ENCODE measurements at places on chromosomes 1 and 21.
A peak's percentile ranks its signal among the peaks of the same experiment; 100 is the strongest.

DNA sequence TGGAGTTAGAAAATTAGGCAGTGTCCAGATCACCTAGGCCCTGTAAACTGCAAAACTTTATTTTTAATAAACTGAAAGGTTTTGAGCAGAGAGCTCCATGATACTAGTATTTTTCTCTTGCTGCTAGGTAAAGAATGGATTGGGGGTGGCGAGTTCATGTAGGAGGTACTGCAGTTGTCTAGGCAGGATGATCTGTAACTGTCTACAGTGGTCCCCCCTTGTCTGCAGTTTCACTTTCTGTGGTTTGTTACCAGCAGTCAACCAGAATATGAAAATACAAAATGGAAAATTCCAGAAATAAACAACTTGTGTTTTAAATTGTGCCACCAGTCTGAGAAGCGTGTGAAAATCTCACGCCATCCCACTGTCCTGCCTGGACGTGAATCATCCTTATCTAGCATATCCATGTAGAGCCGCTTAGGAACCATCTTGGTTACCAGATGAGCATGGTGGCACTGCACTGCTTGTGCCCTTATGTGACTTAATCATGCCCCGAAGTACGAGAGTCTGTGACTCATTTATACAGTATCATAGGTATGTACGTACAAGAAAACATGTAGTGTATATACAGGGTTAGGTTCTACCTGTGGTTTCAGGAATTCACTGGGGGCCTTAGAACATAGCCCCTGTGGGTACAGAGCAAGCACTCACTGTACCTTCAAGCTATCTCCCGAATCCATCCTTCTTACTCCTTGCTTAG lies 94.2 kb downstream of the AHCTF1 start:
- DNase-seq: no peak

DNA sequence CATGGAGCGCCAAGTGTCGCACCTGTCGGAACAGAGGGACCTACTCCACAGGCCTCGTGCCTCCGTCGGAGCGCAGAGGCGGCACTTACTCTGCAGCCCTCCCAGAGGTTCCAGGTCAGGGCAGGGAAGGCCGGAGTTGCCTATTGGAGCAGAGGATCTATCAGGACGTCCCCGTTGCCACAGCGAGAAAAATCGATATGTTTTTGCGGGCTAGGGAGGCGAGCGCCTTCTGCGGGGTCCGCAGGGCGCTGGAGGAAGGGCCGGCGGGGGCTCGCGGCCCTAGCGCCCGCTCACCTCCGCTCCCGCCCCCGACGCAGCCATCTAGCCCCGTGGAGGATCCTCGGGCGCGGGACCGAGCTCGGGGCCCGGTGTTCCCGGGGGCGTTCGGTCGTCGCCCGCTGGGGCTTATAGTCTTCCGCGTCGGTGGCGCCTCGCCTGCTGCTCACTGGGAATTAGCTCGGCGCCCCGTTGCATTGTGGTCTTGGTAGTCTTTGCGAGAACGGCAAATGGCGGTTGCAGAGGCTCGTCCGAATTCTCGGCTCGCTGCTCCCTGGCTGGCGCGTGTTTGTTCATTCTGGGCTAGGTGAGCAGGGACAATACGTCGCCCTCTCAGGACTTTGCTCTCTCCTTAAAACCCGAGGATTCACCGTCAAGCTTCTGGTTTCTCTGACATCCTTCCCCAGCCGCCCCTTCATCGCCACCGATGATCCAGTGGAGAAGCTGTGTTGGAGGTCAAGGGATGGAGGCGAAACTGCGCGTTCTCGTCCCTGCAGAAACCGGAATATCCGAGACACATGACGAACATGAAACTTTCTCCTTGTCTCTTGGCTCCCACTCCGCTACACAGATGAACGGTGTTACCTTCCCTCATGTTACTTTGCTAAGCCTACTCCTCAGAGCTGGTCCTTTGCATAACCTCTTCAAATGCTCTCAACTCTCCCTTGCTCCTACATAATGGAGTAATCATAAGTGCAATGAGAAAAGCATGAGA lies at the start of gene JTB:
TSS of gene JTB (minus strand) at position 425 of the 991 bp plus-strand sequence. CDS start at position 3, 422 bp downstream.
- peak; percentile 82 for DNase-seq

- DNase-seq: no peak
These were observed 96.3 kb downstream of the BCAR3 start for GRCh38 chr1:93585059-93585966.

DNA sequence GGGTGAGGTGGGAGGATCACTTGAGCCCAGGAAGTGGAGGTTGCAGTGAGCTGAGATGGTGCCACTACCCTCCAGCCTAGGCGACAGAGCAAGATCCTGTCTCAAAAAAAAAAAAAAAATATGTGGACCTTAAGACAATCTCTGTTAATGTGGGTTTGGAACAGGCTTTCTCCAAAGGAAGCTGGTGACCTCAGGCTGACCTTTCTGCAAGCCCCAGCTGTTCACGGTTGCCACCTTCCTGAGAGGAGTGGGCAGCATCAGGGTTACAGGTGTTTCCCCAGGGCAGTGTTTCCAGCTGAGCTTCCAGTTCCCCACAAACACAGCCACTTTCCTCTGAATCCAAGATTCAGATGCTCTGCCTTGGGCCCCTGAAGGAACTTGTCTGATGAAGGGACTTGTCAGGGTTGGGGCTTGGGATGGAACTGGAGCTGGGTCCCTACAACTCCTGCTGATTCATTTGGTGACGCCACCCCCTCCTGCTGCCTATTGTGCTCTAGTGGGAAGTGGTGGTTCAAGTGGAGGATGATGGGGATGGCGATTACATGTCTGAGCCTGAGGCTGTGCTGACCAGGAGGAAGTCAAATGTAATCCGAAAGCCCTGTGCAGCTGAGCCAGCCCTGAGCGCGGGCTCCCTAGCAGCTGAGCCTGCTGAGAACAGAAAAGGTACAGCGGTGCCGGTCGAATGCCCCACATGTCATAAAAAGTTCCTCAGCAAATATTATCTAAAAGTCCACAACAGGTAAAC lies 1.9 kb downstream of the ZBTB48 start:
- DNase-seq: no peak

GRCh38 chr1:220170836-220171526 lies 77.0 kb downstream of the IARS2 start:
- no peak for DNase-seq

DNA sequence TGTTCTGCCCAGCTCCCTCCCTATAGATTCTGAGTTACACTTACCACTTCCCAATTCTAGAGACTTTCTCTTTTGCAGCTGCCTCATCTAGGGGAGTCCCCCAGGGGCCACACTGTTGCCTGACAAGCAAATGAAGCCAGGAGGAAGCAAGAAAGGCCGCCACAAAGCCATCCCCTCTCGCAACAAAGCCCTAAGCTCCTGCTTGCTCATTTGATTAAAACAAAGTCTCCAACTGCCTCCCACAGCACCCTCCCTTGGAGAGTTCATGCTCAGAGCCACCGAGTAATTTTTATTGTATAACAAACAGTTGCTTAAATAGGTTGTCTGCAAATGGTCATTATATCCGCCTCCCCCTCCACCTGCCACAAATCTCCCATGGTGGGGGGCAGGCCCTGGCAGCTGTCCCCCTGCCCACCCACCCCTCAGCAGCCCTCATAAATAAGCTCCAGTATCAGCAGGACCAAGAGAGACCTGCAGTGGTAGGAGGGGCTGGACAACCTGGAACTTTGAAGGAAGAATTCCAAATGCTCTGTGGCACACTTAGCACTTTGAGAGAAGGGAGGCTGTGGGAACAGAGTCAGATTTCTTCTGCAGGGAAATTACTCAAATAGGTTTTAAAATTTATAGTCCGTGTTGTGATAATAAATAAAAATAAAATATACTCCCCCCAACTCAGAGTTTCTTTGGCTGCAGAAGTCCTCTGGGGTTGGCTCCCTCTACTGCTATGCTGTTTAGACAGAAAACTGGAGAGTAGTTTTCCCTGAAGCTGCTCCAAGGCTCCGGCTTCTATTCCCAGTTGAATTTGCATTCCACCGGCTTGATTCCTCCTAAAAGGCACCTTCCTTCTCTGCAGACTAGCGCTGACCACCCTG lies 237.5 kb downstream of the TTLL7 start:
- DNase-seq: no peak

GRCh38 chr1:218633238-218633988 lies 288.3 kb downstream of the TGFB2 start:
- no peak for DNase-seq

- DNase-seq: peak; percentile 10
These were observed 54.6 kb upstream of the DPT start for GRCh38 chr1:168783458-168784210.

GRCh38 chr1:182586380-182586779 lies 2.7 kb downstream of the RNASEL start:
- no peak for DNase-seq

DNA sequence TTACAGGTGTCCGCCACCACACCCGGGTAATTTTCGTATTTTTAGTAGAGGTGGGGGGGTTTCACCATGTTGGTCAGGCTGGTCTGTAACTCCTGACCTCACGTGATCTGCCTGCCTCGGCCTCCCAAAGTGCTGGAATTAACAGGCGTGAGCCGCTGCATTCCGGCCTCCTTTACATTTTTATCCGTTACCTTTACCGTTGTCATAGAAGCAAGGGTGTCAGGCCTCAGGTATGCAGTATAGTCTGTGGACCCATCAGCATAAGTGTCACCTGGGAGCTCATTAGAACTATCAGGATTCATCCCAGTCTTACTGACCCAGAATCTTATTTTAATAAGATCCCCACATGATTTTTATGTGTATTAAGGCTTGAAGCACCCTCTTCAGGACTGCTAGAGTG lies 5.4 kb downstream of the CDC42 start:
- DNase-seq: no peak

- no peak for DNase-seq
These were observed 54.6 kb upstream of the RWDD3 start for GRCh38 chr1:95179205-95179986.

- no peak for DNase-seq
These were observed 5.0 kb downstream of the ATP1B1 start for GRCh38 chr1:169111472-169111871.

DNA sequence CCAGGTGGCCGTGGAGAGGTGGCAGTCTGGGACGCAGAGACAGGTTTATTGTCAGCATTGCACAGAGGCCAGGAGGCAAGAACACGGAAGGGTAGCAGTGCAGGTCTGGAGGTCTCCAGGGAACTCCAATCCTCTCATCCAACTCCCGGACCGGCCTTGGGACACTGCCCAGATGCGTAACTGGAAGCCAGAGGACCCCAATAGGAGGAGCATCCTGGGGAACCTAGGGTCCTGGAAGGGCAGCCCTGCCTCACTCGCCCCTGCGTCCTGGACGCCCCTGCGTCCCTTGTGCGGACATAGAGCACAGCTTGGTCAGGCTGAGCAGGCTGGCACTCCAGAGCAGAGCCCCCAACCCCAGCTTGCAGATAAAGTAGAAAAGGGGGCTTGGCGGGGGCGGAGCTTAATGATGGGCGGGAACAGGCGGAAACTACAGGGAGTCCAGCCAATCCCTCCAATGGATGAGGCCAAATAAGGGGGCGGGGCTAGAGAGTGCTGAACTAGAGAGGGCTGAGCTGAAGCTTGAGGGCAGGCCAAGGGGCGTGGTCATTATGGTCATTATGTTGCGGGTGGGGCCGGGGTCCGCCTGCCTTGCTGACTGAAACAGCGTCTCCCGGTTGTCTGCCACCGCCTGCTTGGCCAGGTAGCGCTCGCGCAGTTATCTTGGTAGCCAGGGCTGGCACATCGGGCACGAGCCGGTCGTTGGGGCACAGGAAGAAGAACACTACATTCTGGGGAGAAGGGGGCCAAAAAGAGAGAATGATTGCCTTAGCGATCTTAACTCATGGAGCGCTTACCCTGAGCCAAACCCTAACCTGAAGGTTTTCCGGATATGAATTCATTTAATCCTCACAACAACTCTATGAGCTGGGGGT lies 3.7 kb upstream of the ARHGEF19 start:
- peak; percentile 44 for DNase-seq

DNA sequence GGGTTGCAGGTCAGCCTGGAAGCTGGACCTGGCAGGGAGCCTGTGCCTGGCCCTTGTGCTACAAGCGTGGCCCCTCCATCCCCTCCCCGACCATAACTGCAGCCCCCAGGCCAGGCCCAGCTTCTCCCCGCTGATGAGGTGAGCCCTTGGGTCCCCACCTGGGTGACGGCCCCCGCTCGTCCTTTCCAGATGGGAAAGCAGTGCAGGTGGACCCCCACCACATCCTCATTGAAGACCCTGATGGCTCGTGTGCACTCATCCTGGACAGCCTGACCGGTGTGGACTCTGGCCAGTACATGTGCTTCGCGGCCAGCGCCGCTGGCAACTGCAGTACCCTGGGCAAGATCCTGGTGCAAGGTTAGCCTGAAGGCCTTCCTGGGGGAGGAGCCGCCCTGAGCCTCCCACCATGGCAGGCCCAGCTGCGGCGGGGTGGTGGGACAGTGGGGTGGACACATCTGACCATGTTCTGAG lies 56.9 kb downstream of the TRIM11 start:
- DNase-seq: no peak

- DNase-seq: peak; percentile 40
These were observed 2.2 kb downstream of the CRYBG2 start for GRCh38 chr1:26351590-26352337.

GRCh38 chr1:1433804-1434130 lies 1.7 kb upstream of the VWA1 start:
- no peak for DNase-seq

DNA sequence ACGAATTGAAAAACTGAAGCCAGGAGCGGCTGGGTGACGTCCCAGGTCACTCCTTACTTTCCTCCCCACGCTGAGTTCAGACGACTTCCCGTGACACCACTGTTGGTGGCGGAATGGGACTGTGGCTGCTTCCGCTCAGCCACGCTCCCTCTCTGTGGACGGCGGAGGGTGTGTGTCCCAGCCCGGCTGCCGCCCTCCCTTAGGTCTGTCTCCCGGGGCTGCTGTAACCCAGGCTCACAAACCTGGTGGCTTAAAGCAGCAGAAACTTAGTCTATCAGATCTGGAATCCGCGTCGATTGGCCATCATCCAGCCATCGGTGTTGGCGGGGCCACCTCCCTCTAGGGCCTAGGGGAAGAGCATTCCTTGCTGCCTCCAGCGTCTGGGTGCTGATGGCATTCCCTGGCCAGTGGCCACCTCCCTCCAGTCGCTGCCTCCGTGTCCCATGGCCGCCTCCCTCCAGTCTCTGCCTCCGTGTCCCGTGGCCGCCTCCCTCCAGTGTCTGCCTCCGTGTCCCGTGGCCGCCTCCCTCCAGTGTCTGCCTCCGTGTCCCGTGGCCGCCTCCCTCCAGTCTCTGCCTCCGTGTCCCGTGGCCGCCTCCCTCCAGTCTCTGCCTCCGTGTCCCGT lies 17.5 kb downstream of the TRPM2 start:
- no peak for DNase-seq

GRCh38 chr1:61215676-61216289 lies 133.4 kb downstream of the NFIA start:
- no peak for DNase-seq

Measured in HCEC 1CT (cell line).